ENCODE measurements at places on chromosomes 3 and 15.

DNA sequence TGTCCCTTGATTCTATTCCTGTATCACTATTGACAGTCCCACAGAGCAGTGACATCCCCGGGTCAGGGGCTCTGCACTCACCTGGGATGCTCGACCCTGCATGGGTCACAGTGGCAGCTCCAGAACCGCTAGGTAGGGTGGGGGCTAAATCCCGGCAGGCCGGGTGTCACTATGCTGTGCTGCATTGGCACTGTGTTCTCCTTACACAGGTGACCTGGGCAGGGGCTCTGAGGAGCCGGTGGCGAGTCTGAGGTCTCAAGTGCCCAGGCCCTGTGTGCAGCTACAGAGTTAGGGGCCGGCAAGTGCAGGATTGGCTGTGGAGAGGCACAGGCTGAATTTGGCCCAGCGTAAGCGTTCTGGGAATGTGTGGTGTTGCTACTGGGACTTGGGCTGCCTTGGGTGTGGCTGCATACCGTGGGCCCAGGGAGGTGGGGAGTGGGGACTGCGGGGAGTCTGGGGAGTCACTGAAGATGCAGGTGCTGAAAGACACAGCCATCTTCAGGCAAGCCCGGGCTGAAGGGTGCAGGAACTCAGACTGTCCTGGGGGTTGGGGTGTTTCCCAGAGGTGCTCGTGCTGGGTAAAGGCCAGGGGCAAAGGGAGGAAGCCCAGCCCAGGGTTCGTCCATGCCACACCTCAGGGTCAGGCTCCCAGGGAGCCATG, 102.6 kb upstream of the PRR20G start:
- DNase-seq: no peak

DNA sequence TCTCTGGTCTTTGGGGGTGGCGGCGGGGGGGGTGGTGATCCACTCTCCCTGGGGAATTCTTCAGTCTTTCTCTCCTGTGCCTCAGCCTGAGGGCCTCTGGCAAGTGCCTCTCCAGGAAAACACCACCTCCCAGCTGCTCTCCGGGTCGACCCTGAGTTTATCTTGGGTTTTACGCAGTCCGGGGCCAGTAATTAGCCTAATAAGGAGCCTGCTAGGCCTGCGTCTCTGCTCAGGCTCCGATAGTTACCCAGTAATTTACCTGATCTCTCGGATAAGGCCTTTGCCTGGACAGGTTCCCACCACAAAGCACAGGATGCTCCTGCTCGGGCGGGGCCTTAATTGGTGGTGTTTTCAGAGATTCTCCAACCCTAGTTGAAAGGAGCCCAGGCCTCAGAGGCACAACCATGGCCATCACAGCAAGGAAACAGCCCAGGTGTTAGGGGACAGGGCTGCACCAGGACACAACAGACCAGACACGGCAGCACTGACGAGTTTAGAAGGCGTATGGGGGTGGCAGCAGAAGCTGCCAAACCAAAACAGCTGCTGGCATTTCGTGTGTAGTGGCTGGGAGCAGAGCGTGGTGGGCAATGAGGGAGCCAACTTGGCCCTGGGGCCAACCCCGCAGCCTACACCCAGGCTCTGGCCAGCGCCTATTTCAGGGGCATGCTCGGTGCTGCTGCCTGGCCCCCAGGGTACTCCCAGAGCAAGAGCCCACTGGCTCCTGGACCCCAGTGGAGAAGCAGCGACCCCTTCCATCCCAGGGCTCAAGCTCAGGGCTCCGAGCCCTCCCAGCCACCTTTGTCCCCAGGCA, 71.4 kb downstream of the KLF13 start:
- DNase-seq: no peak

- DNase-seq: no peak
Measured at GRCh38 chr3:33447958-33448357, 7.8 kb upstream of the UBP1 start.

DNA sequence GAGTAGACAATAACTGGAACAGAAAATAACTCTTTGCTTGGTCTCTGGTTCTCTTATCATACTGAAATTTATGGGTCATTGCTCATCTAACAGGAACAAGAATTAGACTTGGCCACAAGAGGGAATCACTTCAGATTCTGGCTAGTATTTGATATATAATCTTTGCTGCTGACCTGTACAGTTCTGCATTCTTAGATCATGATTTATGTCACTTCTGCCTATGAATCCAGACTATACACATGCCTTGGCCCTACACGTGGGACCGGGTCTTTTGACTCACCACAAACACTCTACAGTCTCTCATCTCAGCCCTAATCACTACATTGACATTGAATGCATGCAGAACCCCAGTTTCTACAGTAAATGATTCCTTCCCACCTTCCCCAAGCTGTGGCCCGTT, 162.5 kb upstream of the SOX2 start:
- DNase-seq: no peak

DNA sequence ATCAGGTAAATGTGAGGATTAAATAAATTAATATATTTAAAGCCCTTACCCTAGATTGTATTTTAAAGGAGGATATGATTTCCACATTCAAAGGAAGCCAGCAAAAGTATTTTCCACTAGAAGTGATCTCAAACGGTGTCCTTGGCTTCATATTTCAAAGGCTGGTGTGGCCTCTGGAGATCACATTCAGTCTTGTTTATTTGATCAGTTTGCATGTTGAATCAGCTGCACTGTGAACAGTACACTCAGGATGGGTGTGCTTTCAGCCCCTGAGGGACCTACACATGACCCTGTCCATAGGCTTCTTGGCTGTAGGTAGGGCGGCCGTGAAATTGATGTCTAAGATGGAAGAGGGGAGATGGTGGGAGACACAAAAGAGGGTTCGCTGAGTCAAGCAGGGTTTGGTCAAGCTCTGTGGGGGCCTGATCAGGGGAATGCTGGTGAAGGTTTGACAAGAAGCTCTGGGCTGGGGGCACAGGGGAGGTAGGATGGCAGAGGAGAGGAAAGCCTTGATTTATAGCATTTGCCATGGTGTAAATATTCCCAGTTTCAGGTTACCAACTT, 21.9 kb downstream of the CYP8B1 start:
- DNase-seq: no peak

Measured in GM19239 (cell line).